ENCODE measurements at places on chromosomes 16 and 17.

DNA sequence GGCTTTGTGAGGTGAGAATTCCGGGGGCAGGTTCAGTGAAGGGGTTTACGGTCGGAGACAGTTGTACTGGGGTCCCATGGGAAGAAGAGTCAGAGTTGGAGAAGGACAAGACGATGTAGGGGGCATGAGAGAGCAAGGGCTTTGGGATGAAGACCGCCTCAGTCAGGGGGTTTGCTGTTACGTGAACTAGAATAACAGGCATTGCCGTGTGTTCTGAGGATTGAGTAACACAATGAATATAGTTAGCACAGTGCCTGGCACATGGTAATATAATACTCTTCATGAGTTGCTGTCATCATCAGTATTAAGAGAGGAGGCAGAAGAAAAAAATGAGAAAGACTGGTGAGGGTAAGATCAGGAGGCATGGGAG is 577 bp downstream of the ZNF646 start:
- peak; percentile 12 for DNase-seq

GRCh38 chr17:60817192-60817591 is 139.5 kb downstream of the BCAS3 start:
- DNase-seq = peak; percentile 94

DNA sequence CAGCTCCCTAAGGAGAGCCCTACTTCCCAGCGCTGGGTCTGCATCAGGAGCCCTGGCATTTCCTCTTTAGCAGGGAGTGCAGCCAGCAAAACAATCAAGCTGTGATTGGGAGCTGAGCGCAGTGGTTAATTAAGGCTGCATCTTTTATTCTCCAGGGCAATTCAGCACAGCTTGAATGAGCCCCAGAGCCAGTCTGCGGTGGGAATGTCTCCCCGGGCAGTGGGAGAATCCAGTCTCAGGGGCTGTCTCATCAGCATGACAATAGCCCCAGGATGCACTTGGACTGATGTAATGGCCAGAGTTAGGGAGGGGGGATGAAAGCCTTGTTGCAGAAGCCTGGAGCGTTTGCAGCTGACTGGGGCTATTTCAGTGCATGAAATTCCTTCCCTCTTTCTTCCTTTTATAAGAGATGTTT is 292.6 kb upstream of the SOX9 start:
- peak; percentile 2 for DNase-seq

GRCh38 chr17:49401971-49402611 is 12.6 kb downstream of the PHB1 start:
- no peak for DNase-seq

GRCh38 chr16:30437511-30438046 is 7.7 kb upstream of the DCTPP1 start:
- DNase-seq = no peak

- DNase-seq = peak; percentile 40
Measured at GRCh38 chr16:77885571-77886295, 97.4 kb downstream of the VAT1L start.

DNA sequence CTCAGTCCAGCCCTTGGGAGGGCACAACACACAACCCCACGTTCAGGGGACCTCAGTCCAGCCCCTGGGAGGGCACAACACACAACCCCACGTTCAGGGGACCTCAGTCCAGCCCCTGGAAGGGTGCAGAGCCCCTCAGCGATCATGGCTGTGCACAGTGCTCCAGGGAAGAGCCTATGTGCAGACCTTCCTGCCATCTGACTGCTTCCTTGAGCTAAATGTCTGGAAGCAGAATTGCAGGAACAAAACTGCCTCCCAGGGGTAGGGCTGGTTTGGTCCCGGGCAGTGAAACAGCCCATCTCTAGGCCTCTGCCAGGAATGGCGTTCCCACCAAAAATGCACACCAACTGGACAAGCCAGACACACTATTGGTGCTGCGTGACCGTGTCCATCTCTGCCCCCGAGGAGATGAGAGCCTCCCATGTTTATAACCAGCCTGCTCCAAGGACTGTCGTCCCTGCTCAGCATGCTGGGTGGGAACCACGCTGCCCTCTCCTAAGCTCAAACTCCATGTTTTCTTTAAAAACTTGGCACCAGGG is 44.0 kb downstream of the ZNF276 start:
- no peak for DNase-seq

DNA sequence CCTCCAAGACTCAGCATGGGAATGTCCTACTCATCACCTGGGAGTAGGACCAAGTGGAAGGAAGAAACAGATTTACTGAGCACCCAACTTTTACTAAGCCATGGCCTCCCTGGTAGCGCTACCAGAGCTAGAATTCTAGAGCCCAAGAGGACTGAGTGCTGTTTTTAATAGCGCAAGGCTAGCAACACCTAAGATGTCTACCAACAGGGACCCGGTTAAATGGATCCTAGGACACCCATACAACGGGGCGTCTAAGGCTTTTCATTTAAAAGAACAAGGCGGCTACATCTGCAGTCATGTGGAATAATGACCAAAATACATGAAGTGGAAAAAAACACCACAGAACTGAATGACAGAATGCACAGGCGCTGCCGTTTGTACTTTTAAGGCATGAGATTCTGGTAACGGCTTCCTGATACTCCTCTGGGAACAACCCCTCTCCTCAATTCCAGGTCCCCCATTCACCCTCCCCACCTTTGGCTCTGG is 5.1 kb downstream of the GGA2 start:
- DNase-seq = no peak

DNA sequence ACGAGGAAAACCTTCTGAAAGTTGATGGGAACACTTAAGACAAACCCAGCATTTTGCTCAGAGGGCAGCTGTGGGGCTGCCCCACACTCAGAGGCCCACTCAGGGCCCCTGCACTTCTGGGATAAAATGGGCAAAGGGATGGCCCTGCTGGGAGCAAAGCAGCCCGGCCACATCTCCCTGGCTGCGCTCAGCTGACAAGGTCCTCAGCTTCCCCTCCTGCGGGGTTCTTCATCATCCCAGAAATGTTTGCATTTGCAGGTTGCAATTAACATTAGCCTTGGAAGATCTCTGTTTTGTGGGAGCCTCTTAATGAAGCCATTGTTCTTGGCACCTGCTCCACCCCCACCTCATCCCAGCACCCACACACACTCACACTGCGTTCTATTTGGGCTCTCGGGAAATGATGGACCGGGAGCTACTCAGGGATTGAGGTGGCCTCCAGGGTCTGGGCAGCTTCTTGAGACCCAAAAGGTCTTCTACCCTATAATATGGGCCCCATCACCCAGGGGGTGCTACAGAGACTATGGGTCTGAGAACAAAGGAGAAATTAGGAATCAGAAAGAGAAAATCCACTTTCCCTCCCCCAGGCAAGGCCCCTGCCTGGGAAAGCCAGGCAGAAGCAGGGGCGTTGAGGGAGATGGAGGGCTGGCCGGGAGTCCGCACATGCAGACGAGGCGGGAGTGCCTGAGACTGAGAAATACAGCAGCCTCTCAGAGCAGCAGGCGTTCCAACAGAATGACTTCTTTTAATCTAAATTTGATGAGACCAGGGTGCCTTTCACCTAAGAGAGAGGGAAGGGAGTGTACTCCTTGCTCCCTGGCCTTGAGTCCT is 53.7 kb upstream of the RPL38 start:
- no peak for DNase-seq

DNA sequence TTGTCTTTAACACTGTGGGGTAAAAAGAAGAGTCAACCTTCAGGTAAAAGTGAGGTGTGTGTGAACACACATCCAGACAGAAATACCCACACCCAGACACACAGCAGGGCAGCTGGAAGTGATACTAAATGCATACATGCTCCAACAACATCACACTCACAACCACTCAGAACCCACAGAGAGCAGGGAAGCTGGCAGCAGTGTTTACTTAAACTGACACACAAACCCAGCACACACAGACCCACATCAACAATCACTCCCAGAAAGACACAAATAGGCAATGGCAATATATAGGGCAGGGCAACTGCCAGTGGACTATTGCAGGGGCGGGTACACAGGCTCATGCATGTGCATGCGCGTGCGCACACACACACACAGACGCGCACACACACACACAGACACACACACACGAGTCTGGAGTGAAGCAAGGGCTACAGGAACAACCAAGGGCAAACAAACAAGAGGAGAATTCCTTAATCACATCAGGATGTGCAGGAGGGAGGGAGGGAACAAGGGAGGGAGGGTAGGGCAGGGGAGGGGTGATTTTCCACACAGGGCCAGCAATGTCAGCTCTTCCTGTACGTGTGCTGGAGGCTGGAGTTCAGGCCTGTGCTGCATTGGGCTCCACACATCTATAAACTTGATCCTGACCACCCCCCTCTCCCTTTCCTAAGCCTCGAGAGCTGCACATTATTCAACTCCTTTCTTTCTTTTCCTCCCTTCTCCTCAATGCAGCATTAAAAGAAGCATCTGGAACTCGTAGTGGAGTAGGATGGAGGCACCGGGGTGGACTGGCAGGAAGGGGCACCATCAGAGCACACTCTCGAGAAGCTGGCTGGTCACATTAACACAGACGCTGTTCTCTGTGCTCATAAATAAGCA is 30.1 kb downstream of the HIC1 start:
- peak; percentile 86 for DNase-seq

- no peak for DNase-seq
Measured at GRCh38 chr16:48284772-48285409, 37.6 kb upstream of the ABCC11 start.

- DNase-seq = no peak
Measured at GRCh38 chr17:73493956-73494926, 150.0 kb downstream of the SDK2 start.

DNA sequence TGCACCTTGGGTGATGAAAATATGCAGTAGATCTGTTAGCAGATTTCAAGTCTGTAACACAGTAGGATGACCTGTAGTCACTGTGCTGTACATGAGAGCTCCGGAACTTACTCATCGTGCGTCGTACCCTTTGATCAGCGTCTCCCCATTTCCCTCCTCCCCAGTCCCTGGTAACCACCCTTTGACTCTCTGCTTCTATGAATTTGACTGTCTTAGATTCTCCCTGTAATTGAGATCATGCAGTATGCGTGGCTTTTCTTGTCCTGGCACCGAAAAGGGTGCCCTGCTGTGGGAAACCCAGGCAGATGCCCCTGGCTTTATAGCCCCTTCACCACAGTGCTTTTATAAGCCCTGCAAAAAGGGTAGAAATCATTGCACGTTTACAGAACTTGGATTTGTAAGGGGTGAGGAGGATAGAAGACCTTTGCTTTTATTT is 20.5 kb downstream of the CLEC16A start:
- no peak for DNase-seq

DNA sequence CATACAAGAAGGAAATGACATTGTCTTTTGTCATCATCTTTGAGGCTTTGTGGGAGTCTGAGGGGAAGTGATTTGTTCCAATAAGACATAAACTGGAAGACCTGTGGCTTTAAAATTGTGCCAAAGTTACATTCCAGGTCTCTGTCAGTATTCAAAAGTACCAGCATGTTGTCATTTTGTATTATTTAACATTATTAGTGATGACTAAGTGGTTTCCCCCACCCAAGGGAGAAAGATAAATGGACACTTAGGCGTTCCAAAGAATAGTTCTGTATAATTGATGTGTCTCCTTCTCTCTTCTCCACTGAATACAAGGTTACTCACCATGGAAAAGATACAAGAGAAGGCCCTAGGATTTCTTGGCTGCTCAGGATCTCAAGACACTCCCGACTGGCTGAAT is 3.8 kb downstream of the CFAP97D1 start:
- peak; percentile 52 for DNase-seq

GRCh38 chr17:70794738-70795137 is 625.4 kb downstream of the KCNJ2 start:
- no peak for DNase-seq

DNA sequence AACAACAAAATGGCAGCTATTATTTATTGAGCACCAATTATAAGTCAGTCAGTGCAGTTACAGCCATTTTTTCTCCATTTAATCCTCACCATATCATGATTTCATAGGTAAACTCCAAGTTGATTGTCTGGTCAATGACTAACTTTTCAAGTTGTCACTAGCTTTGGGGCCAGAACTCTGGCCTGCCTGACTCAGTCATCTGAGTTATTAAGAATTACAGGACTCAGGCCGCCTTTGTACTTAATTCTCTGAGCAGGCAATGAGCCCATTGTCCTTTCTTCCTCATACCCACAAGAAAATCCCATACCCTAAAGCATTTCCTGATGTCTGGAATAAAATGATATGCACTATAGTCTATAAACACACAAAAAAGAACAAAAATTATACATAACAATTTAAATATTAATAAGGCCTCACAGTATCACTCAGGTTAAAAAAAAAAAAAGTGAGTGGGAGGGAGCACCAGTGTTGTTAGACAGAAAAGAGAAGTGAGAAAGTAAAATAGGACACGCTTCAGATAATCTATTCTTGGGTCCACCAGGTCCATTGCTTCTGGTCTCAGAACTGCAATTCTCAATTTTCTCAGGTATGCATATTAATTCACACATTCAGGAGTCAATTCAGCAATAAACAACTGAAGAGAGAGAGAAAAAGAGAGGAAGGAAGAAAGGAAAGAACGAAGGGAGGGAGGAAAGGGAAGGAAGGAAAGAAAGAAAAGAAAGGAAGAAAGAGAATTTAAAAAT is 70.2 kb downstream of the SPAG9 start:
- DNase-seq = no peak

GRCh38 chr17:31095236-31096105 is 694 bp downstream of the NF1 start:
- peak; percentile 47 for DNase-seq

DNA sequence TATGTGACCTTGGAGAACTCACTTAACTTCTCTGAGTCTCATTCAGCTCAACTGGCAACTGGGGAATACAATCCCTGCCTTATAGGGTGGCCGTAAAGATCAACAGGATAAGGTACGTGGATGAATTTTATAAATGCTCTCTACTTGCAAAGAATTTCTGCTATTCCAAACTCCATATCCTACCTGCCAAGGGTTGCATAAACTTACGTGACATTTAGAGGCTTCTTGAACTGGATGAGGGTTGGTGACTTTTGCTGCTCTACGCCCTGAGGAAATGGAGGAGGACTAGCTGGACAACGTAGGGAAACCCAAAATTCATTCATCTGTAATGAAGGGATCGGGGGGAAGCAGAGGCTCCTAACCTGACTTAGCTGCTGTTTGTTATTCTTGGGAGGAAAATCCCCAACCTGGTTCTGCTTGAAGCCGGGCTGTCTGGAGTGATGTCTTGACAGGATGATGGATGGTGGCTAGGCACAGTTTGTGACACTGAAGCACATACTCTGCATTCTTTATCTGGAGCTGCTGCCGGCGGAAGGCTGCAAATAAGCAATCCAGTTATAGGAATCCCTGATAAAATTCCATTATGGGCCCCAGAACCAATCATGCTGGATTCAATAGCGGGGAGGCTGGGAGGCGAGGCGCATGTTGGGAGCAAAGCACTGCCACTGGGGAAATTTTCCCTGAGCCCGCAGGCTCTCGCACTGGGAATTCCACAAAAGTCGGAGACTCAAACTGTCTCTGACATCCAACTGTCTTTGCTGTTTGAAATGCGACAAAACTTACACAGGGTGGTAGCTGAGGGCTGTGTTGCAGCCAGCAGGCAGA is 94.7 kb upstream of the SDK2 start:
- DNase-seq = no peak

GRCh38 chr17:76452660-76453430 is at the start of gene UBE2O:
Gene UBE2O, minus strand, starts transcription at chr17:76453152. Its CDS starts 11 bp downstream, at chr17:76453141.
- peak; percentile 80 for DNase-seq

Data from IMR-90 (cell line).